ENCODE measurements at places on chromosomes 2 and 18.

- DNase-seq, result no peak
Measured at GRCh38 chr2:127182626-127183458, 37.3 kb downstream of the CYP27C1 start.

GRCh38 chr2:202541137-202541536 lies 93.6 kb upstream of the FAM117B start:
- no peak for DNase-seq

GRCh38 chr2:239288951-239289511 lies 111.8 kb downstream of the HDAC4 start:
- DNase-seq, result no peak

- DNase-seq, result no peak
Measured at GRCh38 chr2:235618039-235618438, 124.2 kb downstream of the AGAP1 start.

DNA sequence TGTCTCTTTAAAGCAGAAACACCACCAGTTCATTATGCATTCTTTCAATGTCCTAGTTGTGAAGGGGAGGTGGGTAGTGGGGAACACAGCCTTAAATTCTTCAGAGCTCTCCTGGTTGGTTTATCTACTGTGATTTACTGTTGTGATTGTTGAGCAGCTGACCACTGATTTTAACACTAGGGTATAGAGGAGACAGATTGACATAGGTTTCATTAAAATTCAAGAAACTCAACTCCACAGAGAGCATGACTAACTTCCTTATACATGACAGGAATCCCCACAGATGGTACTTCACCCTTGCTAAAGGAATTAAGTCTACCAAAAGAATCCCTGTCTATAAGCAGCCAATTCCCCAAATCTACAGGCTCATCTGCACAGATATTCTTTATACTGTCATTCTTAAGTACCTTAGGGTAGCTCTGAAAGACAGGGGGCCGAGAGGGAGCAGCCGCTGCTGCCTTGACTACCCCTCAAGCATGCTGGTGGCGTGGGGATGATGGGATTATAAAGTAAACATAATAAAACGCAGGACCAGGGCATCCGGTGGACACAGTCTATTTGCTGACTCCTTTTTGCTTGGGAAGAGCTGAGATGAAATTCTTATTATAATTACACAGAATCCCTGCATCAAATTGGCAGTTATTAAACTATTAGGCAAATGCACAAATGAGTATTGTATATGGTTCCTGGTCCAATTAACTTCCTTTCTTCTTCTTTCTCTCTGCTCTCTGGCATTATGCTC lies 1377.6 kb upstream of the PIK3C3 start:
- DNase-seq, result no peak

DNA sequence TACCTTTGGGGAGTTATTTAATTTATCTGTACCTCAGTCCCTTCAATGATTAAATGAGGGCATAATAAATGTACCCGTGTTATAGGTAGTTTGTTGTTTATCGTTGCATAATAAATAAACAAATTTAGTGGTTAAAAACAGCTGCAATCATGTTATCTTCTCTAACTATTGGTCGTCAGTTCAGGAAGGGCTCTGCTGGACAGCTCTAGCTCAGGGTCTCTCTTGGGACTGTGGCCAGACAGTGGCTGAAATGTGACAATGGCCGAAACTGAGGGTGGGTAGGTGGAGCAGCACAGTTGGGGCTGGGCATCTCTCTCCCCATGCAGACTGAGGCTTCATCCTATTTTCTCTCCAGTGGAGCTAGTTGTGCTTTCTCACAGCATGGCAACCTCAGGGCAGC lies 632.1 kb upstream of the HS6ST1 start:
- DNase-seq, result no peak

DNA sequence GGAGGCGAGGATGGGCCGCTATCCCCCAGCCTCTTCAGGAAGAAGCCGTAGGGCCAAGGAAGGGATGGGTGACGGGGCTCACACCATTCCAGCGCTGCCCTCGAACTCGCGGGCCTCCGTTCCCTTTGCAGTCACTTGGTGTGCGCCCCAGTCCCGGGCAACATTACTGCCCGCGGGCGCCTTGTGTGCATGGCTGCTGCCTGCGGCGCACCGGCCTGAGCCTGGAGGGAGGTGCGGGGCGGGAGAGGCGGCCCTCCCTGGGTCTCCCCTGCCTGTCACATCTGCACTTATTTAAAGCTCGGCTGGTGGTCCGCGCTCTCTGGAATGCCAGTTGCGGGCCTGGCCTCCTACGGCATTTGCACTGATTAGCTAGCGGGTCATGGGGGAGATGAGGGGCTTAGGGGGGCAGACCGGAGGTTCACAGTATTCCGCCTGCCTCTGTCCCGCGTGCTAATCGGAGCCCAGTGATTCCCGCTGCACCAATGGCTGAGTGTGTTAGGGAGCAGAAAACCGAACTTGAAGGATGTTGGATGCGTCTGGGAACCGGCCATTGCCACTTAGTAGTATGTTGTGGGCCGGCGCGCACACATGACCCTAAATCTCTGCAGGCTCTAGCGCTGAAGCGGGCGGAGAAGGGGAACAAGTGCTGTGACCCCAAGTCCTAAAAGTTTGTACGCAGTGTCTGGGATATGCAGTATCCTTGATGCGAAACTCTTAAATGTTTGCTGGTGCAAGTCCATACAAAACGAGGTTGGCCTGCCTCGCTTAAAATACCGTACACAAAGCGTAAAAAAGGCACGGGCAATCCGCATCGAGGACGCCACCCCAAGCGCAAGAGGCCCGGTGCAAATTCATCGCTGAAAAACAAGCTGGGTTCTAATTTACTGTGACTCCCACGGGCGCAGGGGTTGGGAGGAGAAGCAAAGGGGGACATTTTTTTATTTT lies 161.2 kb upstream of the SIX2 start:
- DNase-seq, result no peak

DNA sequence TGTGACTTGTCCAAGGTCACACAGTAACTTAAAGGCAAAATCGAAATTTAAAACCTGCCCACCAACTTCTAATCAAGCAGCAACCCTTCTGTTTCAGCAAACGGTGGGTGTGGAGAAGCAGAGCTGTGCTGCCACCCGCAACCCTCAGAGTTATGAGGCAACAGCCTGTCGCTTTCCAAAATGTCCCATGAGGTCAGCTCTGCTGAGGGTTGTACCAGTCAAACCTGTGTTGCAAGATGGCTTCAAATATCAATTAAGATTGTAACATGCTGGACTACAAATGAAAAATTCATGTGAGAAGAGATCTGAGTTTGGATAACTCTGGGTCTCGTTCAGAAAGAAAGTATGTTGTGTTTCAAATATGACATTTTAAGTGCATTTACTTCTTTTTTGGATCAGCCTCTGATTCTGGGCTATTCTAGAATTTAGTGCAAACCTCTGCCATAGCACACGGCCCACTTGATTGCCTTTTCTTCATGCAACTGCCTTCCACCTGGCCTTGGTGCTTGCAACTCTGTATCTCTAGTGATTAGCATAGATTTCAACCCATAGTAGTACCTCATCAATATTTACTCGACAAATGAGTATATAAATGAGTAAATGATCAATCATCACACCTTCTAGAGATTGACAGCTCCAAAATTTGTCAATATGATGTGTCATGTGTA lies 69.3 kb downstream of the TIMM21 start:
- DNase-seq, result no peak

GRCh38 chr2:45780541-45781463 lies 129.3 kb downstream of the PRKCE start:
- no peak for DNase-seq

GRCh38 chr2:141439524-141439923 lies 691.3 kb downstream of the LRP1B start:
- DNase-seq, result no peak

DNA sequence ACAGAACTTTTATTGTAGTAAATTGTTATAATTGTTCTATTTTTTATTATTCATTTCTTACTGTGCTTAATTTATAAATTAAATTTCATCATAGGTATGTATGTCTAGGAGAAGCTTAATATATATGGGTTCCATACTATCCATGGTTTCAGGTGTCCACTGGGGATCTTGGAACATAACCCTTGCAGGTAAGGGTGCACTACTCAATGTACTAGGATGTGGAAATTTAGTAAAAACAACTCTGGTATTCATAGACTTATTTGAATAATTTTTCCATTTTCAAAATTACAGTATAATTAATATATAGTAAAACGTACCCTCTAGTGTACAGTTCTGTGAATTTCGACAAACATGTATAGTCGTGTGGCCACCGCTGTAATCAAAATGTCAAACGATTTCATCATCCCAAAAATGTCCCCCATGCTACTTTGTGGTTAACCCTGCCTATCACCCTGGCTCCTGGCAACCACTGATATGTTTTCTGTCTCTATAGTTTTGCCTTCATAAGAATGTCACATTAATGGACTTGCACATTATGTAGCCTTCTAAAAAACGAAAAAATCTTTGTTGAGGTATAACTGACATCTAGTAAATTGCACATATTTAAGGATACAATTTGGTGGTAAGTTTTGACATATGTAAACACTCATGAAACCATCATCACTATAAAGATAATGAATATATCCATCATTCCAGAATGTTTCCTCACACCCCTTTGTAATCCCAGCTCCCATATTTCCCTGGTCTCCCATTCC lies 45.7 kb downstream of the ARL5A start:
- no peak for DNase-seq

DNA sequence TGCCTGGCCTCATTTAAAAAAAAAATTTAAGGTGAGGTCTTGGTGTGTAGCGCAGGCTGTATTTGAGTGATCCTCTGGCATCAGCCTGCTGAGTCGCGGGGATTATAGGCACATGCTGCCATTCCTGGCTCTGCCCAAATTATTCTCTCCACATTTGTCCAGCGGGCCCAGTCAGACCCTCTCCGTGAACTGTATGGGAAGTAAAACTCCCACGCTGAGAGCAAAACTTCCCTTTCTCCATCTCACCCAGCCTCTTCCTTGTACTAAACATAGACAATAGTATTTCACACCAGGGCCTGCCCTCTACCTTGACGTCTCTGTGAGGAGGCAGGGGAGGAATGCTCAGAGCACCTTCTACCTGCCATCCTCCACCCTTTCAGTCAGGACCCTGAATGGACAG lies 37.0 kb downstream of the EIF4E2 start:
- DNase-seq, result no peak

DNA sequence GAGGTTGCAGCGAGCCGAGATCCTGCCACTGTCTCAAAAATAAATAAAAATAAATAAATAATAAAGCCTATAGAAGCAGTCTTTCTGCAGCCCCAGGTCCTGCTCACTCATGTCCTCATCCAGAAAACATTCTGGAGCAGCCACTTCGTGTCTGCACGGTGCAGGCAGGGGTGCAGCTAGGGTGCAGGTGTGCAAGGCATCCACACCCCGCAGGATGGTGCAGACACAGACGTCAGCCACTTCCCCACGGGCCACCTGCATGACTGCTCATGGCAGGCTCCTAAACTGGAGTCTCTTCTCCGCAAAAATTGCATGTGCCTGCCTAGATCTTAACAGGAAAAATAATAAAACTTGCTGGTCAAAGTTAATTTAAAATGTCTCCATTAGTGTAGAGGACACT lies 80.2 kb upstream of the SNTG2 start:
- DNase-seq, result no peak

DNA sequence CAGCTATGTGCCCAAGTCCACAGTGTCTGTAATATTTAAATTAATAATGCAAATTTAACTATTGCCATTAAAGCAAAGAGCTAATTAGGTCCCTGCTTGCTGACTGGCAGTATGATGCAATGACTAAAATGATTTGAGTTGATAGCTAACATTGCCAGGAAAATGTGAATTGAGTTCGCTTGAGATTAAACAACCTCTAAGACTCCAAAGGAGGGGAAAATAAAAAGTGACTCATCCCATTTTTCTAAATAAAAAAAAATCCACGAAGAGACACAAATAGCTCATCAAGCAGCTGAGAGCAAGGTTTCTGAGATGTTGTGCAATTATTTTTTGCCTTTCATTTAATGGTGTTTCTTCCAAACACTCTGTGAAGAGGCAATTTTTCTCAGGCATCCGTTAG lies 413.0 kb downstream of the MTX2 start:
- no peak for DNase-seq

GRCh38 chr18:62505669-62506494 lies 16.9 kb upstream of the ZCCHC2 start:
- peak; percentile 11 for DNase-seq

DNA sequence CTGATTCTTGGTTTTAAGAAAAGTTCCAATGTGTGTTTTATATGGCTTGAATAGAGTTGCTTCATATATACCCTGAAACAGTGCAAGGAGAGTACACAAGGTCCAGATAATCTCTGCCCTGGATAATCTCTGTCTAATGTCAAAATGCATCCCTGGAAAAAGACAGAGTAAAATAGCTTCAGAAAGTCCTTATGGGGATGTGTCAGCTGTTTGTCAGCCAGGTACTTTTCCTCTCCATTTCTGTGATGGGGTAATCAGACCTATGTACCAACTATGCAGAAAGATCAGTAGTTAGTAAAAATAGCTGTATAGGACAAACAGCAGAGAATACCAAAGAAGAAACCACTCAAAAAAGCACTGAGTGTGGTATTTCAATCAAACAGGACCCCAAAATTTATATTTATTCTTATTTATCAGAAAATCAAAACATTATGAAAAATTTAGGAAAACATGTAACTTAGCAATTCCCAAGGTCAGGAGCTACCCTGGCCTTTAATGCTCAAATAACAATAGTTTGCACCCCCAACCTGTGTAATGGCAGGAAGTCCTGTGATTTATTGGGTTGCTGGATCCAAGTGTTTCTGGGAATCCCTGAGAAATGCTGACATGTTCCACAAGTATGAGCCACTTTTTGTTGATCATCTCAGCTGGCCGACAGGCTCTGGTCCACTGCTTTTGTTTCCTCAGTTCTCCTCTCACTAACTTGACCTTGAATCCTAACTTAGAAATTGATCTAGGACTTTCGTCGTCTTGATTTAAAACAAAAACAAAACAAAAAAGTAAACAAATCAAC lies 69.6 kb downstream of the MDH1 start:
- DNase-seq, result no peak

GRCh38 chr2:31328026-31328425 lies 86.5 kb downstream of the XDH start:
- DNase-seq, result no peak

DNA sequence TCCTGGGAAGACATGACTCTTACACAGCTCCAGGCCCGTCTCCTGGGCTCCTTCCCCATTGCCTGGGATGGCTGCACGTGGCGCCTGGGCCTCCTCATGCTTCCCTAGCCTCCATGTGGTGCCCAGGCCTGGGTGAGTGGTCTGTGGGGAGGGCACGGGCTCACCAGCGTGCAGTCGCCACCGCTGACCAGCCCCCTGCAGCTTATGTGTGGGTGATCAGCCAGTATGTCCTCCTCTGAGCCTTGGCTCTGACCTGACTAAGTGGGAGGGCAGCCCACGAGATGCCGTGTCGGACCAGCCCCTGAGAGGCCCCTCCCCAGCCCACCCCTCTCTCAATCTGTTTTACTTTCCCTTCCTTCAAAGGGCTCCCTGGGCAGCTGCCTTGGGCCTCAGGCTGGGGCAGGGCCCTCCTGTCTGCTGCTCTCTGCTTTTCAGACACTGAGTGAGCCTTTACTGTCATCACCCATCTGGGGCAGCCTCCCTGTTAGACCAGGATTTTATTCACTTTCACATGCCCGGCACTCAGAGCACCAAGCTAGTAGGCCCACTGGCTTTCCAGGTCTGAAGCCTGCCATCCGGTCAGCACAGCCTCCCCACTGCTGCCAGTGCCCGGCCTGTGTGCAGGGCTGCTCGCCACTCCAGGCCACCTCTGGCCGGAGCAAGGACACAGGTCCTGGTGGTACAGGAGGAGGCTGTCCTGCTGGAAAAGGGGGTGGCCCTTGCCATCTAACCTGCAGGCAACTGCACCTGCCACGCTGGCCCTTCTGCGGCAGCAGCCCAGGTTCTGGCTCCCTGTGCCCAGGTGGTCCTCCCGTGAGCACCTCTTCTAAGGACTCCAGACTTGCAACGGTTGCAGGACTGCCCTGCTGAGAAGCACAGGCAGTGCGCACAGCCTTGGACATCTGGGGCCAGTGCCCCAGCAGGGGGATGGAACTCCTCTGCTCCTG lies 84.9 kb upstream of the HPCAL1 start:
- no peak for DNase-seq

- DNase-seq, result no peak
Measured at GRCh38 chr18:49041435-49042245, 90.9 kb upstream of the SMAD7 start.

All from stimulated activated CD4-positive, alpha-beta T cell treated with anti-CD3 and anti-CD28 coated beads, Interleukin-12 subunit alpha, Interleukin-12 subunit beta, amount 100 ng/mL, for 24 hours (primary cell).